ENCODE measurements at places on chromosomes 6 and 20. TPM values are rescaled to one million over a fixed set of nuclear protein-coding genes. Genes with fewer than 3 reads are reported as not detected.

The MYCT1 gene
- polyA plus RNA-seq: 17.9 TPM

The FLRT3 gene
- polyA plus RNA-seq: 9.0 TPM

The OR2H1 gene
- polyA plus RNA-seq: not detected

The CAGE1 gene
- polyA plus RNA-seq: not detected

The CLIC5 gene
- polyA plus RNA-seq: 42.3 TPM

The NT5E gene
- 29.3 TPM for polyA plus RNA-seq

The NOL4L gene
- polyA plus RNA-seq: 7.6 TPM

The FAM162B gene
- 11.6 TPM for polyA plus RNA-seq

The WFDC12 gene
- not detected for polyA plus RNA-seq

The HLA-DOB gene
- 1.6 TPM for polyA plus RNA-seq

The SRSF6 gene
- 132 TPM for polyA plus RNA-seq

The PPIL6 gene
- 6.3 TPM for polyA plus RNA-seq

The PTPRK gene
- 31.1 TPM for polyA plus RNA-seq

The MRAP2 gene
- polyA plus RNA-seq: 4.7 TPM

The GPLD1 gene
- polyA plus RNA-seq: 2.3 TPM

The PPP1R14C gene
- polyA plus RNA-seq: 0.30 TPM

All from ovary (tissue), 10 donors.